ENCODE measurements at places on chromosomes 12 and 14. TPM values are rescaled to one million over a fixed set of nuclear protein-coding genes. Genes with fewer than 3 reads are reported as not detected.

DNA sequence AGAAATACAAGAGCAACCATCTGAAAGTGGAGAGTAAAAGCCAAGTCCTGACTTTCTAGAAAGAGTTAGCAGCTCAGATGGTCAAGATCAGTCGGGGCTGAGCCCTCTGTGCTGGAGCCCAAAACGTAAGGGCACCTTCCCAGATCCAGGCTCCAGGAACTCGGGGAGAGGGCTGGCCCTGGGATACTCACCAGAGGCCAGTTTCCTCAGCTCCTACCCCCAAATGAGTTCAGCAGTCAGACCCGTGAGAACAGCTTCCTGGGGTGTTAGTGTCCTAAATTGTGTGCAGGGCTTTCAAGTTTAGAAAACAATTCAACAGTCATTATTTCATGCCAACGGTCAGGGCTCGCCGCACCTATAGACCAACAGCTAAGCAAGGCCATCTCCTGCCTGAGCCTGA is 147.6 kb upstream of the FKBP4 start:
- peak; percentile 49 for DNase-seq

MCRS1 gene
- 35.1 TPM for total RNA-seq

DNA sequence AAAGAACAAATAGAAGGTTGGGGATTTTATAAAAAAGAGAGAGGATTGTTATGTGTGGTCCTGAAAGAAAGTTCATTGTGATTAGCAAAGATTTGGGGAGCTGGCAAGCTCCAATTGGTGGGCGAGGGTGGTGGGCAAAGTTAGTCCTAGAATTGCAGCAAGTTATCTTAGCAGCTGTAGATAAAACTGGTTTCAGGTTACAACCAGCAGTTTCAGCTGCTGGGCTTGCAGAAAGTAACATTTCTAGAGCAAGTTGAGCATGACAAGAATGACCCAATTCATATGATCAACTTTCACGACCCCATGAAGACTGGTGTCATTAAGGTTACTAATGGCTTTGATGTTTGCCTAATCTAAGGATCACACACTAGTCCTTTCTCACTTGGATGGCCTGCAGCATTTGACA is 177.9 kb upstream of the NUDT4 start:
- DNase-seq, result no peak

GRCh38 chr12:68695454-68695853 is 8.7 kb downstream of the NUP107 start:
- no peak for DNase-seq

- DNase-seq, result no peak
Observed at GRCh38 chr14:66293533-66294105, 192.6 kb upstream of the CCDC196 start.

All from mesenteric fat pad (tissue), 1 donor.